A549 treated with CpdA at 1 μM for 4 hours (cell line): ENCODE measurements at places on chromosomes 16 and 17. TPM values are rescaled to one million over a fixed set of nuclear protein-coding genes. Genes with fewer than 3 reads are reported as not detected.

SDK2 gene
- 0.32 to 0.50 TPM (median 0.35 TPM) in 5 replicates for total RNA-seq

GDPD1 gene
- total RNA-seq = 0.81 to 1.3 TPM (median 0.98 TPM) in 5 replicates

KIF2B gene
- total RNA-seq = not detected in 5 replicates

BMERB1 gene
- total RNA-seq = 70.6 to 109 TPM (median 86.2 TPM) in 5 replicates
